GM12892 (cell line): ENCODE measurements at places on chromosomes 3 and 15.

DNA sequence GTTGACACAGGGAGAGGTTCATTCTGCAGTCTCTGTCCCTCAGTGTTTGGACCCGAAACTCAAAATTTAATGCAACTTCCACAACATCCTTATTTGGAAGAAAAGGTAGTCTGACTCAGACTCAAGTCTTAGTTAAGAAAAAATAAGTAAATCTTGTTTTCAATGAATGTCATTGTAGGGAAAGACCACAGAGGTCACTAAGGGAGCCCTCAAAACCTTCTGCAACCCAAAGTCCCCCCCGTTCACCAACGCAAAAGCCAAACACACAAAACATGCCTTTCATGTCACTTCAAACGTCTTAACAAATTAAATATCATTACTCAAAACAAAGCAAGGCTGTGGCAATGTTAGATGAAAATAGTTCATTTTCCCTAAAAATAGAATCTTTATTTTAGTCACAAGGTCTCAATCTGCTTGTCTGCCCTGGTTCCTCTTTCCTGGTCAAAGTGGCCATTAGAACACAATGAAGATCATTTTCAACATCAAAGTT, 20.9 kb upstream of the SSUH2 start:
- DNase-seq = no peak

- DNase-seq = no peak
These were observed 492.1 kb downstream of the NLGN1 start for GRCh38 chr3:173889596-173889995.

DNA sequence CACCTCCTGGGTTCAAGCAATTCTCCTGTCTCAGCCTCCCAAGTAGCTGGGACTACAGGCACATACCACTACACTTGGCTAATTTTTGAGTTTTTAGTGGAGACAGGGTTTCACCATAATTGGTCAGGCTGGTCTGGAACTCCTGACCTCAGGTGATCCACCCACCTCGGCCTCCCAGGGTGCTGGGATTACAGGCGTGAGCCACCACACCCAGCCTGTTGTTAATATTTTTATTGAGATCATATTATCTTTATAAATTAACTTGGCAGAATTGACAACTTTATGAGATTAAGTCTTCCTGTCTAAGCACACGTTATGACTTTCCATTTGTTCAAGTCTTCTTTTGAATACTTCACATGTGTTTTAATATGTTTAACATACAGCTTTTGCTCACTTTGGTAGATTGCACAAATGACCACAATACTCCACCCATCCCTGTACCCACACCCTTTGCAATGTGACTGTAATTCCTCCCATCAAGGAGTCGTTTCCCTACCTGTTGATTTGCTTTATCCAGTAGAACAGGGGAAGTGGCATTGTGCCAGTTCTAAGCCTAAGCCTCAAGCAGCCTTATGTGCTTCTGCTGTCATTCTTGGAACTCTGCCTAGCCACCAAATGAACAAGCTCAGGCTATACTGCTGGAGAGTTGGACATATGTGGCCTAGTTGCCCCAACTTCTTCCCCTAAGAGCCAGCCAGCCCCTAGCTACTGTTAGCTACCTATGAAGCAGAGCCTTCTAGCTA, 8.2 kb downstream of the XYLB start:
- DNase-seq = no peak

DNA sequence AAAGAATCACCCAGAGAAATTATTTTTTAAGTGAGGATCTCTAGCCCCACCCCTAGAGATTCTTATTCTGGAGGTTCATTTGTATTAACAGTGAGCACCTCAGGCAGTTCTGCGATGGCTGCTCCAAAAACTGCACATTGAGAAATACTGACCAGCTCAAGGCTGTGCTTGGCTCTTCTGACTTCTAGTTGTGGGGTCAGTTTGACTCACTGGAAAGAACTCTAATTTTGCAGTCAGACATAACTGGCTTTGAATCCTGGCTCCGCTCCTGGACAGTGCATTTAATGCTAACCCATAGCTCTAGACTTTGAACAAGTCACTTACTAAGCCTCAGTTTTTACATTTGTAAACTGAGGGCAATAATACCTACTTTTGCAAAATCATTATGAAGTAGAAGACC, 123.6 kb upstream of the SKOR1 start:
- DNase-seq = no peak

DNA sequence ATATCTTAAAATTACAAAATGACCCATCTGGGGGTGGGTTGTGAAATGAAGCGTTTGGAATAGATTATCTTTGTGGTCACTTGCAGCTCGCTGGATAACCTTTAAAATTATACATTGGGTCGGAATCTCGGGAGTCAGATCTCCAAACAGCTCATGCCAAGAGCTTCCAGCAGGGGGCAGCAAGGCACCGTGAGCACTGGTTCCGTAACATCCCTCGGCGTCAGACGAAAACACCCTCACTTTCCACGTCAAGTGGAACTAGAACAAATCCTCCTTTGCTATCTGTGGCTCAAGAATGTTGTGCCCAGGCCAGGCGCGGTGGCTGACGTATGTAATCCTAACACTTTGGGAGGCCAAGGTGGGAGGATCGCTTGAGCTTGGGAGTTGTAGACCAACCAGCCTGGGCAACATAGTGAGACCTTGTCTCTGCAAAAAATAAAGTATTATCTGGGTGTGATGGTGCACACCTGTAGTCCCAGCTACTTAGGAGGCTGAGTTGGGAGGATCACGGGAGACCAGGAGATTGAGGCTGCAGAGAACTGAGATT, 31.1 kb downstream of the UMPS start:
- peak; percentile 58 for DNase-seq

- DNase-seq = no peak
These were observed 19.0 kb downstream of the PDHB start for GRCh38 chr3:58414538-58415197.

- DNase-seq = peak; percentile 22
These were observed 117.5 kb downstream of the EDEM1 start for GRCh38 chr3:5304789-5305683.

DNA sequence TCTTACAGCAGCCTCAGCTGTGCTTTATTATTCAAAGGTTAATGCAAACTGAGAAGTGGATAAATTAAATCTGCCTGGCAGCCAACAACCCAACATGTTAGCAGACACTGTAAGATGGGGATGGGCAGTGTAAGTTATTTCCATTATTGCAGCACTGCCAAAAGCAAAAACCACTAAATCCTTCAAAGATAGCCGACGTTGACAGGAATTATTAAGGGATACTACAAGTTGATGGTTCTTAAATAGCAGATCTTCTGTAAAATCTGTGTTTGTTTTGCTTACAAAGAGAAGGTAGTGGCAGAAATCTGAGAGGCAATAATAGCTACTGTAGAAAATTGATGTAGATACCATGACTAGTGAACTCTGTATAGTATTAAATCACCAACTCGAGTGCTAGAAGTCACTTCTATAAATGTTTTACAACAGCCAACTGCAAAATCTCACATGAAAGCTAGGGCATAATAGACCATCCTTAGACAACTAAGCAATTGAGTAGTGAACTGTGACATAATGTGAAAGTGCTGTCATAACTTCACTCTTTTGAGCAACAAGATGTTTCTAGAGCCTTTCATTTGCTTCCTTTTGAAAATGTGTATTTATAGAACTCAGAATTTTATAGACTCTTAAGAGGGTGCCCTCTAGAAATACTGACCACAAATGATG, 278.6 kb downstream of the UBE2E2 start:
- no peak for DNase-seq

DNA sequence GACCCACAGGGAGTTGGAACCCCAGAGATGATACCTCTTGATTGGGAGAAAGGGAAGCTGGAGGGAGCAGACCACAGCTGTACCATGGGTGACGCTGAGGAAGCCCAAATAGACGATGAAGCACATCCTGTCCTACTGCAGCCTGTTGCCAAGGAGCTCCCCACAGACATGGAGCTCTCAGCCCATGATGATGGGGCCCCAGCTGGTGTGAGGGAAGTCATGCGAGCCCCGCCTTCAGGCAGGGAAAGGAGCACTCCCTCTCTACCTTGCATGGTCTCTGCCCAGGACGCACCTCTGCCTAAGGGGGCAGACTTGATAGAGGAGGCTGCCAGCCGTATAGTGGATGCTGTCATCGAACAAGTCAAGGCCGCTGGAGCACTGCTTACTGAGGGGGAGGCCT, 201.1 kb downstream of the AKAP13 start:
- no peak for DNase-seq

DNA sequence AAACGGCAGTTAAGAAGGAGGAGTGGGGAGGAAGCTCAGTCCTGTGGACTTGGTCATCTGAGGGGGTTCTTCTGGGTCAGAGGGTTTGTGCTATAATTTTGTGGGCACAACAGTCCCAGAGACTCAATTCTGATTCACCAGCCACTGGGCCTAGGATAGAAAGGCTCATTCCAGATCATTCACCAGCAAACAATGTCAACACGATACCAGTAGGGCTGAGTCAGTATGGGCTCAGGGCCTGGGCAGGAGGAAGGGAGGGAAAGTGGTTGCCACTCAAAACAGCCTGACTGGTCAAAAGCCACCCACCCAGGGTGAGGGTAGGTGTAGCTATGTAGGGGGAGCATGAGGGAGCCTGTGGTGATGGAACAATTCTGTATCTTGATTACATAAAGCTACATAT, 86.9 kb upstream of the MEX3B start:
- no peak for DNase-seq

- no peak for DNase-seq
These were observed 4.0 kb downstream of the TNK2 start for GRCh38 chr3:195904368-195904767.

GRCh38 chr15:59367022-59367451, 5.6 kb downstream of the MYO1E start:
- no peak for DNase-seq

DNA sequence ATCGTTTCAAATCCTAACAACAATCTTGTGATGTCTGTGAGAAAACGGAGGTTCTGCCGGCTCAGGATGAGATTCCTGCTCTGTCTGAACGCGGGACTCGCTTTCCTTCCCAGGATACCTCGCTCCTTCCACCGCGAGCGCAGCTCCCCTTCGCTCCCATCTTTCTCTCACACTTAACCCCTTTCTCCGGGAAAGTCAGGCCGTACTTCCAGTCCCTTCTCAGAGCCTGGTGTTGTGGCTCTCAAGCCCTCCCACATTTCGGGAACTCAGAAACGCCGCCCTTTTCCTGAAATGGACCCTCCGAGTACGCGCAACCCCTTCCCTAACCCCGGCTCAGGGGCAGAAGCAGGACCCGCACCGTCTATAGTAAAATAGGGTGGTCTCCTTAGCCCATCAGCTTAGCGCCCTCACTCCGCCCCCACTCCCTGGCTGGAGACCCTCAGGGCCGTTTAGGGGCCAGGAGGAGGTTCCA, 378 bp upstream of the FEM1B start:
- DNase-seq = no peak

- no peak for DNase-seq
These were observed 2.4 kb downstream of the CCNDBP1 start for GRCh38 chr15:43187544-43188155.

DNA sequence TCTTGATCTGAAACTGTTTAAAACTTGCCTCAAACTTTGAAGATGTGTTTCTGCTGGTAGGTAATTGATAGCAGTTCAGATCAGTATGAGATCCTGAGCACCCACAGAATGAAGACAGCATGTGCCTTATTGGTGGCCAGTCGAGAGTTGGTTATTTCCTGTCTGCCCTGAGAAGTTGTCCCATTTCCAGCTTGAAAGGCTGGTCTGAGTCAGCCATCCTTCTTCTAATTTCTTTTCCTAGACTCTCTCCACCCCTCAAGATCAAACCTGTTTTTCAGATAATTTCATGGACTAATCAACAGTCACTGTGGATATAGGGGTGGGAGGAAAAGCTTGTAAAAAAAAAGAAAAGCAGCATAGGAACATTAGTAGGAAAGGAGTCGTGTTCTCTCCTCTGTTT, 464.4 kb downstream of the FOXP1 start:
- DNase-seq = no peak

GRCh38 chr3:25038922-25039321, 389.1 kb upstream of the RARB start:
- DNase-seq = no peak

DNA sequence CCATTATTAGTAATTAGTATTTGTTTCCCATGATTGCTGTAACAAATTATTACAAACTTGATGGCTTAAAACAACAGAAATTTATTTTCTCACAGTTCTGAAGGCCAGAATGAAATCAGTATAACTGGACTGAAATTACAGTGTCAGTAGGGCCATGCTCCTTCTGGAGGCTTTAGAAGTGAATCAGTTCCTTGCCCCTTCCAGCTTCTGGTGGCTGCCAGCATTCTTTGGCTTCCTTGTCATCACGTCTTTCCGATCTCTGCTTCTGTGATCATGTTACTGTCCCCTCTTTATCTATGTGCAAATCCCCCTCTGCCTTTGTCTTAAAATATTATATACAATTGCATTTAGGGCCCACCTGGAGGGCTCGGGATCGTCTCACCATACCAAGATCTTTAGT, 92.0 kb downstream of the FOXB1 start:
- no peak for DNase-seq

- peak; percentile 65 for DNase-seq
These were observed 1.2 kb downstream of the NT5DC2 start for GRCh38 chr3:52532517-52532837.

DNA sequence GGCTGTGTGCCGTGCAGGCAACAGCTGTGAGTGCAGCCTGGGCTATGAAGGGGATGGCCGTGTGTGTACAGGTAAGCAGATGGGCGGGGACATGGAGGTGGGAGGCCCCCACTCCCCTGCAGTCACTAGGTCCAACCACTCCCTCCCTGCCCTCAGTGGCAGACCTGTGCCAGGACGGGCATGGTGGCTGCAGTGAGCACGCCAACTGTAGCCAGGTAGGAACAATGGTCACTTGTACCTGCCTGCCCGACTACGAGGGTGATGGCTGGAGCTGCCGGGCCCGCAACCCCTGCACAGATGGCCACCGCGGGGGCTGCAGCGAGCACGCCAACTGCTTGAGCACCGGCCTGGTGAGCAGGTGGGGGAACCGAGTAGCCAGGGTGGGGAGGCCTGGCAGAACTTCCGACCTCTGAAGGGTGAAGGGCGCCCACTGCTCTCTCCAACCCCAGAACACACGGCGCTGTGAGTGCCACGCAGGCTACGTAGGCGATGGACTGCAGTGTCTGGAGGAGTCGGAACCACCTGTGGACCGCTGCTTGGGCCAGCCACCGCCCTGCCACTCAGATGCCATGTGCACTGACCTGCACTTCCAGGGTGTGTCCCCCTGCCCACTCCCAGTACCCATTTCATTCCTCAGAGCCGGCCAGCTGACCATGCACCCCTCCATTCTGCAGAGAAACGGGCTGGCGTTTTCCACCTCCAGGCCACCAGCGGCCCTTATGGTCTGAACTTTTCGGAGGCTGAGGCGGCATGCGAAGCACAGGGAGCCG, 11.6 kb downstream of the NT5DC2 start:
- no peak for DNase-seq

DNA sequence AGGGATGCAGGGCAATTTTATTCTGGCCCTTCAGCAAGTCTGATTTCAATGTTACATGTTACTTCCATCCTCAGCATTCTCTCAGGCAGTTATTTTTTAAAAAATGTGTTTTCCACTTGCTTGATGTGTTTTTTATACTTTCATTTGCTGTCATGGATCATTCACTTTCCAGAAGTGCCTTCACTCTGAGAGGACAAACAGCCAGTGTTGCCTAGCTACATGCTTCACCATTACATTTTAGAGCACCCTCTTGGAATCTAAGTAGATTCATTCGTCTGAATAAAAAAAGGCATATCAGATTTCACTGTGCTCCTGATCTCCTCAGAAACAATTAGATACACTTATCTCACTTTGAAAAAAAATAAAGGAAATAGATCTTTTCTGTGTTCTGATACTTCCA, 93.6 kb upstream of the POU1F1 start:
- DNase-seq = no peak

GRCh38 chr3:117165601-117166051, 456.0 kb downstream of the TUSC7 start:
- DNase-seq = no peak

GRCh38 chr3:8581373-8581772, 63.2 kb downstream of the SSUH2 start:
- DNase-seq = no peak
